Prostate gland (tissue), 2 donors: ENCODE measurements at places on chromosomes 16 and 17. TPM values are rescaled to one million over a fixed set of nuclear protein-coding genes. Genes with fewer than 3 reads are reported as not detected.

TEKT5 gene
- total RNA-seq = 0.36 TPM

ERN2 gene
- 6.0 TPM for total RNA-seq

BAIAP3 gene
- 12.1 TPM for total RNA-seq

AIPL1 gene
- total RNA-seq = not detected

CEP20 gene
- total RNA-seq = 30.7 TPM

ZNF385C gene
- total RNA-seq = 11.8 TPM

SLC16A13 gene
- total RNA-seq = 1.7 TPM

- no peaks in the 10 kb centered on the region for H3K27me3 ChIP-seq
- H3K4me1 ChIP-seq = no peaks in the 10 kb centered on the region
- H3K36me3 ChIP-seq = no peaks in the 10 kb centered on the region
- H3K4me3 ChIP-seq = no peak overlapping the region
Measured at GRCh38 chr16:12311309-12311708, 334.8 kb downstream of the SNX29 start.

- no peak overlapping the region for H3K27ac ChIP-seq
- no peak overlapping the region for H3K4me3 ChIP-seq
- DNase-seq = no peak
Measured at GRCh38 chr17:82948957-82949356, 109.1 kb upstream of the ZNF750 start.

DNA sequence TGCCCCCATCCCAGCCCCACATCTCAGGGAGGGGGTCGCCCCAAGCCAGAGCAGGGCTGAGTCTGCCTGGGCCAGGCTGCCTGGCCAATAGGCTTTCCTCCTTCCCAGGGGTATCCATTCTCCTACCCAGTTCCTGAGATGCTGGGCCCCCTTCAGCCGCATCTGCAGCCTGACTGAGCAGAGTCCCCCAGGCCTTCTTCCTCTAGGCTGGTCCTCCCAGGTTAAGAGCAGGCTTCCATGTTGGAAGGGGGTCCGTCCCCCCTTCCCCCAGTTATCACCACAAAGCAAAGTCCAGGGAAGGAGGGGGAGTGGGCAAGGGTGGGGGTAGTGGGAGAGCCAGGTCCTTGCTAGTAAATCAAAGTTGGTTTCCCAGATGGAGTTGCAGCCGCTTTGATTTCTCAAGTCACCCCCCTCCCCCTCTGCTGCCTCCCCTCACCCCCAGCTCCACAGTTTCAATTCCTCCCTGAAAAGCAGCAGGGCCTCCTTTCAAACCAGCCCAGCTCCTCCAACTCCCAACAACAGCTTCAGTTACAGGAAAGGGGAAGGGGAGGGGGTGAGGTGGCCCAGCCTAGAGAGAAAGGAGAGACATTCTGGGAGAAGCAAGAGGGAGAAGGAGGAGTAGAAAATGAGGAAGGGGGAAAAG, 9.5 kb upstream of the FZD2 start:
- no peaks in the 10 kb centered on the region for H3K27me3 ChIP-seq
- no peak for DNase-seq
- no peaks in the 10 kb centered on the region for H3K4me1 ChIP-seq
- no peak overlapping the region for H3K4me3 ChIP-seq

GRCh38 chr16:81537721-81538561, 93.3 kb downstream of the CMIP start:
- no peak overlapping the region for H3K4me3 ChIP-seq
- DNase-seq = no peak
- no peaks in the 10 kb centered on the region for H3K36me3 ChIP-seq
- H3K4me1 ChIP-seq = peaks cover 2% of the 10 kb centered on the region
- H3K27me3 ChIP-seq = no peaks in the 10 kb centered on the region

DNA sequence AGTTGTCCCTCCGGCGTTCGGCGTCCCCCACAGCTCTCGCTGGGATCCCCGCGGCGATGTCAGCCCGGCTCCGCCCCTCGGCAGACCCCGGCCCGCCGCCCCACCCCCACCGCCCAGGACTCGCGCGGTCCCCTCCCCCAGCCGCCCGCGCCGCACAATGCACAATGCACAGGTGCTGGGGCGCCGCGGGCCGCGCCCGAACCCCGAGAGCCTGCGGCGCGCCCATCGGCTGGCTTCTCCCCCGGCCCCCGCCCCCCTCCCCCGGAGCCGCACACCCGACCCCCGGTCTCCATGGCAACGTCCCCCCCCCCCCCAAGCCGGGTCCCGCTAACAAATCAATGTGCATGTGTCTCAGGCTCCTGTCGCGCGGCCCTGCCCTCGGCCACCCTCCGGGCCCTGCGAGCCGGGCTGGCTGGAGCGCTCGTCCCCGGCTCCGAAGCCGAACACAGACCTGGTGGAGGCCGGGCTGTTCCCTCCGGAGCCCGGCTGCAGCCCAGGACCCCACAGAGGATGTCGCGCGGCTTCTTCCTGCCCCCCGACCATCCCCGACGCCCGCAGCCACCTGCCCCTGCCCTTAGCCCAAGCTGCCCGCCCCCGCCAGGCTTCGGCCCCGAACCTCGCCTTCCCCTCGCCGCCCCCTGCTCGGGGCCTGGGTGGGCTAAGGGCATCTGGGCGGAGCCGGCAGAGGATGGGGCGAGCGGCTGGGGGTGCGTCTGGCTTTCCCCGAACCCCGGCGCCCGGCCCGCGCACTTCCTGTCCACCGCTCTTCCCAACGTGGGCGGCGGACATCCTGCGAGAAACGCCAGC, 818 bp upstream of the CBX8 start:
- no peak for DNase-seq
- H3K4me1 ChIP-seq = peaks cover 13% of the 10 kb centered on the region
- no peaks in the 10 kb centered on the region for H3K36me3 ChIP-seq
- H3K27ac ChIP-seq = peak overlapping the region; percentile 50
- peak overlapping the region; percentile 61 for H3K4me3 ChIP-seq

- no peaks in the 10 kb centered on the region for H3K27me3 ChIP-seq
- no peaks in the 10 kb centered on the region for H3K4me1 ChIP-seq
- DNase-seq = no peak
- H3K27ac ChIP-seq = no peak overlapping the region
- no peaks in the 10 kb centered on the region for H3K36me3 ChIP-seq
Measured at GRCh38 chr16:75687361-75687760, 10.6 kb upstream of the CPHXL2 start.

DNA sequence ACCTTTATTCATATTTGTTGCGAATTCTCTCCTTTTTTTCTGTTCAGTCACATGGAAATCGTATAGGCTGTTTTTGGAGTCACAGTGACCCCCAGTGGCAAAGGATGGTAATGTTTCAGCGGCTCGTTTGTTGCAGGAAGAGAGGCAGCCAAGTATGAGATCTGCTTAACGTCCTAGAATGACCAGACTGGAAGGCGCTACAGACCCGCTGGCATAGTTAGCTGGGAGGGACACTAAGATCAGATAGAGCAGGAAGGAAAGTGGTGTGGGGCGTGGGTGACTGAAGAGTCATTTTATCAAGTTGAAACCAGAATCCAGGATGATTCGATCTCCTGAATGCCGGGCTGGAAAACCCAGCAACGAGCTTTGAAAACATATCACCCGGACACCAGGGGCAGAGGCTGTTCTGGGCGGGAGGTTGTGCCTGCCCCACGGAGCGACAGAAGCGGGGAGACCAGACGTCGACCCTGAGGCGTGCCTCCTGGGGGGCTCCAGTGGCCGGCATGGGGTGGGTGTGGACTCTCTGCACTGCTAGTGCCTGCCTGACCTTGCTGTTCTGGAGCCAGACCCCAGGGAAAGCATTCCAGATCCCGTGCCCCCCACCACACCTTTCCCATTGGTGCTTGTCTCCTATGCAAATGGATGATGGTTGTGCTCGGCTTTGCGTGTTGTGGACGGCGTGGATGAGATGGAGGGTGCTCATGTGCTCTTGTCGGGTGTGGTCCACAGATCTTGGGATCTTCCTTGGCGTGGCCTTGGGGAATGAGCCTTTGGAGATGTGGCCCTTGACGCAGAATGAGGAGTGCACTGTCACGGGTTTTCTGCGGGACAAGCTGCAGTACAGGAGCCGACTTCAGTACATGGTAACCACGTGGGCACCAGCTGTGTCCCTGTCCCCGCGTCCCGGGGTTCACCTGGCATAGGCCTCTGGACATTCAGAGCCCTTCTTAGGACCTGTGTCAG, 7.7 kb downstream of the IL34 start:
- DNase-seq = peak; percentile 71
- no peaks in the 10 kb centered on the region for H3K27me3 ChIP-seq
- H3K36me3 ChIP-seq = no peaks in the 10 kb centered on the region
- H3K27ac ChIP-seq = no peak overlapping the region
- no peaks in the 10 kb centered on the region for H3K4me1 ChIP-seq

- no peaks in the 10 kb centered on the region for H3K27me3 ChIP-seq
- no peaks in the 10 kb centered on the region for H3K36me3 ChIP-seq
- no peak overlapping the region for H3K4me3 ChIP-seq
- no peak for DNase-seq
- no peak overlapping the region for H3K27ac ChIP-seq
Measured at GRCh38 chr16:59048876-59049275, 314.8 kb upstream of the GOT2 start.

DNA sequence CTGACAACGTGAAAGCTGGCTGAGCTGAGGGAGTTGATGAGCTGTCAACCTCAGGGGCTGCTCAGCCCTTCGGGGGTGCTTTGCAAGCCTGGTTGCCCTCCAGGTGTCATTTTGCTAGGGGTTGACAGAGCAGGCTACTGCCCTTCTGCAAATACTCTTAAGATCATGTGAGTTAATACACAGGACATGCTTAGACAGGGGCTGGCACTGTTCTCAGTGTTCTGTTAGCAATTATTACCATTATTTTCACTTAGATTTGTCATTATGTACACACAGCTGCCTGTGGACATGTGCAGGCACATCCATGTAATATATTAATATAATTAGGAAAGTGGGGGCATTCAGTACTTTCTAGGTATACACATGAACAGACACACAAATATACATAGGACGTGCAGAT, 554.3 kb upstream of the HSBP1 start:
- no peak for DNase-seq
- peaks cover 6% of the 10 kb centered on the region for H3K27me3 ChIP-seq
- no peaks in the 10 kb centered on the region for H3K4me1 ChIP-seq
- no peak overlapping the region for H3K27ac ChIP-seq

GRCh38 chr17:7146115-7146514, 31.5 kb upstream of the ASGR2 start:
- no peaks in the 10 kb centered on the region for H3K27me3 ChIP-seq
- no peaks in the 10 kb centered on the region for H3K36me3 ChIP-seq
- no peaks in the 10 kb centered on the region for H3K4me1 ChIP-seq
- H3K27ac ChIP-seq = no peak overlapping the region
- no peak for DNase-seq

DNA sequence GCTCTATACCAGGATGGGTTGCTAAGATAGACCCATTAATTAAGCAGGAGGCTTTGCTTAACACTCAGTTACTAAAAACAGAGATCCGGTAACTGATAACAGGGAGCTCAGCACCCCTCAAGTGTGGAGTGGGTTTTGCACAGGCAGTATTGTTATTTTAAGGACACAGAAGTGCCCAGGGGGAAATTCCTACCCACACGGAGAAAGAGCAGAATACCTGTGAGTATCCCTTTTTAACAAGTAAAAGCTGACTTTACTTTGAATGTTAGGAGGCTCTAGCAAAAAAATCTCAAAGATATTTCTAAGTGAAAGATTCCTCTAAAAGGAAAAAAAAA, 32.8 kb upstream of the HAS3 start:
- no peaks in the 10 kb centered on the region for H3K36me3 ChIP-seq
- no peak overlapping the region for H3K4me3 ChIP-seq
- no peak for DNase-seq
- H3K27ac ChIP-seq = no peak overlapping the region

- no peaks in the 10 kb centered on the region for H3K4me1 ChIP-seq
- no peaks in the 10 kb centered on the region for H3K36me3 ChIP-seq
- no peak overlapping the region for H3K4me3 ChIP-seq
- H3K27me3 ChIP-seq = peaks cover 2% of the 10 kb centered on the region
Measured at GRCh38 chr17:58264407-58265103, 16.2 kb downstream of the MPO start.

- no peaks in the 10 kb centered on the region for H3K4me1 ChIP-seq
- peak; percentile 46 for DNase-seq
- peak overlapping the region; percentile 16 for H3K4me3 ChIP-seq
- no peak overlapping the region for H3K27ac ChIP-seq
Measured at GRCh38 chr17:2749784-2750181, 331 bp upstream of the CCDC92B start.

DNA sequence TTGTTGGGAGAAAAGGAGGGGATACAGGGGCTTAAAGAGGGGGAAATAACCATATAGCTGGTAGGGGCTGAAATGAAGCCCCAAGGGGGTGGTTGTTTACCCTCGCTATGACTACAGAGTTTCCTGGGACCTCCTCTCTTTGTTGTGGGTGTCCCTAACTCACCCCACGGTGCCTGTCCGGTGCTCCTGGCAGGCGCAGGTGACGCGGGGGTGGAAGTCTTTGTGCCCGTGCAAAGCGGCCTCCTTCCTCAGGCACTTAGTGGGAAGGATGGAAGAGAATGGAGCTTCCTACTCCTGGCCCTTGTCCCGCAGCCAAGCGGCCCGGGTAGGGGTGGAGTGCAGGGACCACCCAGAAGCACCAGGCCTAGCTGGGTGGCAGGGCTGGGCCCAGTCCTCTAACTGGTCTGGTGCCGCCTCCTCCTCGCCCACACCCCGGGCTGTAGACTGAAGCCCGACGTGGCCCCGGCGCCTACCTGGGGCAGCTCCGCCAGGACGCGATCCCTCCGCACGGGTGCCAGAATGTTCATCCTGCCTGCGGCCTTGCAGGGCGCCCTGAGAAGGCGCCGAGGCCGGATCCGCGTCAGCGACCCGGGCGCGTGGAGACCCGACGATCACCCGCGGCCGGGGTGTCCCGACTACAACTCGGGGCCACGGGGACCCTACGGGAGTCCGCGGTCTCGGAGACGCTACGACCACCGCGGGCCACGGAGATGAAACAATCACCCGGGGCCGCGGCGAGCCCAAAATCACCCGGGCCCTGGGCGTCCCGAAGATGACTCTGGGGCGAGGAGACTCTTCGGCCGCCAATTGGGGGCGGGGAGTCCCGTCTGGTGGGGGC, 709 bp downstream of the RAB34 start:
- peak overlapping the region; percentile 87 for H3K27ac ChIP-seq
- H3K4me3 ChIP-seq = peak overlapping the region; percentile 42
- H3K36me3 ChIP-seq = peaks cover 10% of the 10 kb centered on the region
- H3K4me1 ChIP-seq = peaks cover 18% of the 10 kb centered on the region

- H3K36me3 ChIP-seq = no peaks in the 10 kb centered on the region
- H3K27me3 ChIP-seq = no peaks in the 10 kb centered on the region
- no peak overlapping the region for H3K4me3 ChIP-seq
- no peaks in the 10 kb centered on the region for H3K4me1 ChIP-seq
- DNase-seq = no peak
- H3K27ac ChIP-seq = no peak overlapping the region
Measured at GRCh38 chr16:79605999-79606398, 5.5 kb upstream of the MAF start.
